ENCODE measurements at places on chromosomes 1 and 21.

DNA sequence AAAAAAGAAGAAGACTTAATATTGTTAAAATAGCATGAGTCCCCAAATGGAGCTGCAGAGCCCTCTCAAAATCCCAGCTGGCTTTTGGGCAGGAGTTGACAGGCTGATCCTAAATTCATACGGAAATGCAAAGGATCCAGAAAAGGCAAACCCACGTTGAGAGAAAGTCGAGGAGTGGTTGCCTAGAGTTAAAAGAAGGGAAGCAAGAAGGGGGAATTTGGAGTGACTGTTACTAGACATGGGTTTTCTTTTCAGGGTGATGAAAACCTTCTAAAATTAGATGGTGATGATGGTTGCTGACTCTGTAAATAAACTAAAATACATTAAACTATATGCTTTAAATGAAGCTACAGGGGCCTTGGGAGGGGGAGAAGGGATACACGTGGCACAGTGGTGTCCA, 1.6 kb downstream of the DNMT3L start:
- DNase-seq, result no peak

DNA sequence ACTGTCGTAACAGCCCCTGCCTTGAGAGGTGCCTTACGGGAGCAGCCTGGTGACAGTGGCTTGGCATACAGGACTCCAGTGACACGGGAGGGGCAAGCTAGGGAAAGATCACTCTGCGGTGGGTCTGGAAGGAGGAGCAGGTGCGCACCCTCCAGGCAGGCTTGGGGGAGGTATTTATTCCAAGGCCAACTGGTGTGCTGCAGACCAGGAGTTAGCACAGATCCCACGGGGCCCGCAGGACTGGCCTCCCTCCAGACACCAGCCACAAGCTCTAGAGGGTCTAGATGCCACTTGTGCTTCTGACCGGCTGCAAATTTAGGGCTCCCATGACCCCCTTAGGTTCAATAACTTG, 22.1 kb downstream of the PSEN2 start:
- no peak for DNase-seq

DNA sequence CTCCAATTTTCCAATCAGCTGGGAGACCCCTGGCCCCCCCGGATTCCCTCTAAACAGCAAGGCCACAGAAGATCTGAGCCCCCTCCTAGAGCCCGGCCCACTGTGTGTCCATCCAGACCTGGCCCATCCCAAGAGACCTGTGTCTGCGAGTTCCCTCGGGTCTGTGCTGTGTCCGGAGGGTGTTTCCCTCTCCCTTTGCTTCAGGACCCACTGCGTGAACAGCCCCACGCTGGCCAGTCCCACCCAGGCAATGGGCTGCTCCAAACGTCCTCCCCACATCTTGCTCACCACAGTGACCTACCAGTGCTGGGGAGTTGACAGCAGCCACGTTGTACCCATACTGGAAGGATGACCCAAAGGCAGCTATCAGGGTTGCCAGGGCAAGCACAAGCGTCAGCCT, 11.6 kb downstream of the SLC2A5 start:
- no peak for DNase-seq

DNA sequence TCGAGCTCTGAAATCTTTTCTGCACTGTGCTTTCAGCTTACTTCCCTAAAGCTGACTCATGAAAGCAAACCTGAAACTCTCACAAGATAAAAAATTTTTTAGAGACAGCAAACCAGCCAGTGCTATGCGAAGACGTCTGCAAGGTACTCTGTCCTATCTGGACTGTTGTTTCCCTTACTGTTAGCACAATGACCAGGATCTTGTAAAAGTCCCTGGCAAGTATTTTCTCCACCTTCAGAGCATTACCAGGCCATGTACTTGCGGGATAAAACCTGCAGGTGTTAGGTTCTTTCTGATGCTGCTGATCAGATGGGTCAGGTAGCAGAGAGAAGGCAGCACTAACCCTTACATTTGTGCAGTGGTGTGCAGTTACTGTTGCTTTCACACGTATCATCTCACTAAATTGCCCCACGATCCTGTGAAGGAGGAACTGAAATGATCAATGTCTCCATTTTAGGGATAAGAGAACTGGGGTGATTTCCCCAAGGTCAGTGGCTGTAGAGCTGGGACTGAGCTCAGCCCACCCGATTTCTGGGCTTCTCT, 56.6 kb downstream of the PLXNA2 start:
- no peak for DNase-seq

DNA sequence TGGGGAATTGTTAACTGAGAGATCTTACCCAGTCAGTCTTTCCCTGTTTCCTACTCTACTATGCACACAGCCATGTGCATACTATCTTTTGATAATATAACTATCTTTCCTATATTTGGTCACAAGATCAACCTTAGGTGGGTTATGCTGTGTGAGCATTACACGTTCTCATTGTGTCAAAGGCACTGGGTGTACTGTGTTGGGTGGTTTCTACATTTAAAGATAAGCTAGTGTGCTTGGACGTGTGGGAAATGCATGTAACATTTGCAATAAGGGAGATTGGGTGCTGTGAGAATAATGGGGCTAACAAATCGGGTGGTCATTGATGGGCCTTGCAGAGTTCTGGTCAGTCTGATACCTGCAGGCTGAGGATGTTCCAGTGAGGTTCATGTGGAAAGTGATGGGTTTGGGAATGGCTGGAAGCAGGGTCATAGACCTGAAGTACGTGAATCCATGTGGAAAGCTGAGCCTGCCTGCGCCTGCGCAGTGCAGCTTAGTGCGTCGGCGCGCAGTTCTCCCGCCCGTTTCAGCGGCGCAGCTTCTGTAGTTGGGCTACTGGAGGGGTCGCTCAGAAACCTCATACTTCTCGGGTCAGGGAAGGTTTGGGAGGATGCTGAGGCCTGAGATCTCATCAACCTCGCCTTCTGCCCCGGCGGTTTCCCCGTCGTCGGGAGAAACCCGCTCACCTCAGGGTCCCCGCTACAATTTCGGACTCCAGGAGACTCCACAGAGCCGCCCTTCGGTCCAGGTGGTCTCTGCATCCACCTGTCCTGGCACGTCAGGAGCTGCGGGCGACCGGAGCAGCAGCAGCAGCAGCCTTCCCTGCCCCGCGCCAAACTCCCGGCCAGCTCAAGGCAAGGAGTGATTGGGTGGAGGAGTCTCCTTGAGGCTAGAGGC, at the start of gene MSH4:
MSH4 (plus strand) TSS at position 507 of the 897 bp plus-strand sequence; CDS start at position 611, 104 bp downstream.
- no peak for DNase-seq

DNA sequence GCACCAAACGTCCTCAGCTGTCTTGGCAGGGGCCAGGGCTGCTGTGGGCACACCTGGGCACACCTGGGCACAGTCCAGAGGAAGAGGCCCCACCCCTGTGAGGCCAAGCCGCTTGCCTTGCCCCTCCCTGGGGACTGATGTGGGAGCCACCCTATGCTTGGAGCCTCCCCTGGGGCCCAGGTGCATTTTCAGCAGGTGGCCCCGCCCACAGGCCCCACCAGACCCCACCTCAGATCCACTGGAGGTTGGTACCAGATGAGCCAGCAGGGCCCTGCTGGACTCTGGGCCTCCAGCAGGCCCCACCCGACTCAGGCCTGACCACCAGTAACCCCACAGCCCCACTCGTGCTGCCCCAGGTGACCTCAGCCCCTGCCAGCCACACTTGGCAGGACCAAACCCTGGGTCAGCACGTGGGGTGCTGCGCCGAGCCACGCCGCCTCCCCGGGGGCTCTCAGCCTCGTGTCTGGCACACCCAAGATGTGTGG, 8.8 kb downstream of the SLC19A1 start:
- DNase-seq, result no peak

- no peak for DNase-seq
These were observed 100.7 kb downstream of the KCTD3 start for GRCh38 chr1:215667761-215668160.
